Activated CD4-positive, alpha-beta T cell treated with anti-CD3 and anti-CD28 coated beads for 36 hours (primary cell): ENCODE measurements at places on chromosomes 4 and X.

- no peak for DNase-seq
Measured at GRCh38 chrX:68992821-68993397, 164.1 kb downstream of the EFNB1 start.

- DNase-seq = no peak
Measured at GRCh38 chrX:102723456-102723855, 2.9 kb downstream of the GPRASP3 start.

- DNase-seq = no peak
Measured at GRCh38 chr4:71697031-71697430, 86.8 kb downstream of the GC start.

GRCh38 chr4:105460306-105460705, 13.6 kb downstream of the PPA2 start:
- no peak for DNase-seq

DNA sequence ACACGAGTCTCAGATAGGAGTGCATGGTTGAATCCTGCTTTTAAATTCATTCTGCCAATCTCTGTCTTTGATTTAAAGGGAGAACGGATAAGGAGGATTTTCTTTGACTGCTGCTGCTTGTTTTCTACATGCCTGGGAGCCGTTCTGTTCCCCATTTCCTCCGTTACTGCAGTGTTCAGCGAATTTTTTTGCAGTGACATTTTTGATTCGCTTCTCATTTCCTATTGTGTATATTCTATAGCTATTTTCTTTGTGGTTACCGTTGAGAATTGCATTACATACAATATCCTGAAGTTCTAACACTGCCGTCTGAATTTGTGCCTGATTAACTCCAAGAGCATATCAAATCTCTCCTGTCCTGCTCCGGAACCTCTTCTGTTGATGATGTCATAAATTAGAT, 14.8 kb upstream of the MAEA start:
- DNase-seq = no peak

GRCh38 chrX:29826742-29827141, 388.6 kb upstream of the MAGEB2 start:
- no peak for DNase-seq

GRCh38 chr4:1413204-1413663, 7.0 kb upstream of the NKX1-1 start:
- DNase-seq = no peak

- no peak for DNase-seq
Measured at GRCh38 chrX:2301901-2302300, 198.9 kb downstream of the DHRSX start.

DNA sequence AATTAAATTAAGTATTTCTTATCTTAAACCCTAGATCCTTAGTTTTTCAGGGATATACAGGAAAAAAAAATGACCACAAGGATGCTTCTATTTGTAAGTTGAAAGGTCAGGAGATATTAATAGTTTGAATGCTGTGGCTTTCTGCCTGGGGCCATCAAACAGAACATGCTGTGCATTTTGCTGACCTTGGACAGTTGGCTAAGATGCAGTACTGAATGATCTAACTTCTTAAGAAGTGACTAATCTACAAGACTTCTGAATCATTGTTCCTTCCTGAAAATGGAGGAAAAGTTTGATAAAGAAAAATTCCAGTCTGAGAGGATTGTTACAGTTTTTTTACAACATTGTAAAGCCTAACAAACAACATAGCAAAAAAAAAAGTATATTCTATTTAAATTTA, 237.8 kb upstream of the JADE1 start:
- no peak for DNase-seq

DNA sequence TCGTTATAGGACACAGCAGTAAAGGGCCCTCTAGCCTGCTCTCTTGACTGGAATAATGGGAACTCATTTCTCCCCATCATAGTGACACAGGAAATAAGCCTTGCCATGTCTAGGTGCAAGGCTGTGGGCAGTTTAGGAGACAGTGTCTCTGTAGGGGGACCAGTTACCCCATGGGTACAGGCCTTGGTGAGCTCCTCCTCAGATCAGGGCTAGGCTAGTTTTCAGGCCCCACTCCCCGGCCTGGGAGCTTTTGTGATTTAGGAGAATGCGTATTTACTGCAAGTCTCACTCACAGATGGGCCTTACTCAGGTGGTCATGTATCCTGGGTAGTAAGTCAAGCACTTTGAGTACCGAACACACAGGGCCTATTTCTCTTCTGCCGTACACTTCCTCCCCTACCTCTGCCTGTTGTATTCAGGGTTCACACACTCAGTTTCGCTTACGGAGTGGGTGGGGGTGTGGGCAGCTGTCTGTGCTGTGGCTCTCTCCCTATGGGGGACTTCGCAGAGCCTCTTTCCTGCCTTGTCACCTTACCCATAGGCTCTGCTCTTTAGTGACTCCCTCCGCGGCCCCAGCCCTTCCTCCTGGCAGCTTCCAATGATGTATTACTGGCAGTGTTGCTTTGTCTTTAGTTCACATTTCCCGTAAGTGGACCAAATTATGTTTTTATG, 34.2 kb downstream of the FAM193A start:
- peak; percentile 85 for DNase-seq

GRCh38 chrX:99421796-99422195, 988.3 kb downstream of the PCDH19 start:
- no peak for DNase-seq

DNA sequence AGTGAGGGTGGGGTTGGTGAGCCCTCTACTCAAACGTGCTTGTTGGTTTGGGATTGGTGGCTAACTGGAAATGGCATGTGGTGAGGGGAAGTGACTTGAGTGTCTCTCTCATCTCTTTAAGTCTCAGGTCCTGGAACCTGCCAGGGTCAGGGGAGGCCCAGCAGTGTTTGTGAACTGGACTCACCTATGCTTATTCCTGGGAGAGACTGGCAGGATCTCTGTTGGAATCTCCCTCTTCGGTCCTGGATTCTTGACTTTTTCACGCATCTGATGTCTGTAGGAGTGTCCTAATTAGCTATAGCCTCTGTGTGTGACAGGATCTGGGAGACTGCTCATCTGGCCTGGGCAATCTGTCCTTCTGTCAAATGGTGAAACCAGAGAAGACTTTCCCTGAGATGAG, 7.2 kb upstream of the EFNB1 start:
- DNase-seq = no peak

DNA sequence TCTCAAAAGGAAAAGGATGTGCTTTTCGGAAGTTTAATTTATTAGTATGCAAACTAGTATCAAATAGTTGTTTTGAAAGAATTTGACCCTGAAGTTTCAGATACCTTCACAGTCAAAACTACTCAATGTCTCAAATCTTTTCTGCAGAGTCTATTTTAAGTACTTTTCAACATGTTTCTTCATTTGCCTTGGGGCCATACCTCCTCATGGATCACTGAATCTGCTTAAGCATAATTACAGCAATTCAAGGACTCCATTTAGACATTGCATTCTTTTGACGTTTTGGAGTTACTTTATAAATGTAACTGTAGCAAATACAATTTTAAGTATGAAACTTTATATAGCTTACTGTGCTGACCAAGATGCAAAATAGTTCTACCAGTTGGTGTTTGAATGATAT, 25.5 kb downstream of the PALLD start:
- no peak for DNase-seq

DNA sequence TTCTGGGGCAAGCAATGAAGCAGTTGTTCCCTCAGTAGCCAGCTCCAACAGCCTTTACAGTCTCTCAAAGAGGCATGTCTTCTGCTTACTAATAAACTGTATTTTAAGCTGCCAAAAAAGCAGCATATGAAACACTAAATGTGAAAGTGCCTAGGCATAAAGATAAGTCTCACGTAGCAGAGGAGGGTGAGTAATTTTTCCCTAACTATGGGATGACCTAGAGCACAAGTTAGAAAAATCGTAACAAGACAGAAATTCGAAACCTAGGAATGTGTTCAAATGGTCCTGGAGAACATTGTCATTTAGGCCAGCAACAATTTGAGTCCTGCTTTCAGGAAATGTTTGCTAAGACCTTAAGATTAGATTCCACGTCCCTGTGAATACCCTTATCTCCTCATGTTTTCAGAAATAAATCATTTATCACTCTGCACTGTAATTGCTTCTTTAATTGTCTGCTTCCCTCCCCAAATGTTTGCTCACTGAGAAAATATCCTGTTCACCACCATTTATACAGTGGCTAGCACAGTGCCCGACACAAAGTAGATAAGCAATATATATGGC, 222.2 kb downstream of the KCNIP4 start:
- DNase-seq = no peak

- DNase-seq = peak; percentile 86
Measured at GRCh38 chr4:99808260-99808857, 8.3 kb upstream of the DAPP1 start.

DNA sequence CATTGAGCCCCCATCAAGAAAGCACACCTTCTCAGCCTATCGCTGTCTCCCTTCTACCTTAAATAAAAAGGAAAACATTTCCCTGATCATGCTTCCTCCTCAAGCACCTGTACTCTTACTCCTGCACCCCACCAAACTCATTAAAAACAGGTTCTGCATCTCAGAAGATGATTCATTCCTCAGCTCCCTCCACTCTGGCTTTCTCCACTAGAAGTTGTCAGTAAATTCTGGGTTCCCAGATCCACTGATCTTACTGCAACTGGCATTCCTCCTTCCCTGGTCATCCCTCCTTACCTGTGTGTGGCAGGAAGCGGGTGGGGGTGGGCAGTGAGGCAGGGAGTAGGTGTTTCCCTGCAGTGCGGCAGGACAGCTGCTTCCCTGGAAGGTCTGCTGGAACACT, 108.8 kb downstream of the GPR143 start:
- no peak for DNase-seq
